ENCODE measurements at places on chromosomes 3 and 15.
A peak's percentile ranks its signal among the peaks of the same experiment; 100 is the strongest.

- DNase-seq: no peak
These were observed 42.7 kb upstream of the PPP2R3A start for GRCh38 chr3:135922903-135923250.

- DNase-seq: no peak
These were observed 18.7 kb downstream of the LYSMD2 start for GRCh38 chr15:51718746-51719145.

- DNase-seq: no peak
These were observed 28.9 kb downstream of the POLR2M start for GRCh38 chr15:57735431-57735830.

GRCh38 chr3:100427699-100428098, 26.4 kb downstream of the LNP1 start:
- no peak for DNase-seq

- DNase-seq: no peak
These were observed 46.0 kb downstream of the SLC7A14 start for GRCh38 chr3:170539897-170540296.

GRCh38 chr15:98744506-98744905, 96.2 kb downstream of the IGF1R start:
- no peak for DNase-seq

GRCh38 chr3:195714380-195715011, 6.3 kb upstream of the MUC20 start:
- peak; percentile 38 for DNase-seq

DNA sequence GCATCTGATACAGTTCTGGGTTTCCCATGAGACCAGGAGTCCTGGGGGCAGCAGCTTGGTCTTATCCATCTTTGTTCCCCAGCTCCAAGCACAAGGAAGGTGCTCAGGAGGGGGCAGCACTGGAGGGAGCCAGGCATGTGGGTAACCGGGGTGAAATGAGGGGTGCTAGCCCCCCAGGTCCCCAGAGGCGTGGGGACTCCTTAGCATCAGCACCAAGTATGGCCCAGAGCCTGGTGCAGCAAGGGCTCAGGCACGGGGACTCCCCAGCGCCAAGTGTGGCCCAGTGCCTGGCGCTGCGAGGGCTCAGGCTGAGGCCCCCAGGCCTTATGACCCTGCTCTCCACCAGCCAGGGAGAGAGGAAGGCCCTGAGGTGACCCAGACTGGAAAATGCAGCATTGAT, 94.1 kb downstream of the CHSY1 start:
- DNase-seq: peak; percentile 16

- DNase-seq: peak; percentile 80
These were observed 15.9 kb downstream of the RPLP1 start for GRCh38 chr15:69468241-69469121.

- DNase-seq: no peak
These were observed 2.3 kb downstream of the FLNB start for GRCh38 chr3:58010562-58010961.

GRCh38 chr3:117238806-117239205, 529.2 kb downstream of the TUSC7 start:
- DNase-seq: no peak

GRCh38 chr3:111968319-111969054, 10.3 kb upstream of the ABHD10 start:
- no peak for DNase-seq

DNA sequence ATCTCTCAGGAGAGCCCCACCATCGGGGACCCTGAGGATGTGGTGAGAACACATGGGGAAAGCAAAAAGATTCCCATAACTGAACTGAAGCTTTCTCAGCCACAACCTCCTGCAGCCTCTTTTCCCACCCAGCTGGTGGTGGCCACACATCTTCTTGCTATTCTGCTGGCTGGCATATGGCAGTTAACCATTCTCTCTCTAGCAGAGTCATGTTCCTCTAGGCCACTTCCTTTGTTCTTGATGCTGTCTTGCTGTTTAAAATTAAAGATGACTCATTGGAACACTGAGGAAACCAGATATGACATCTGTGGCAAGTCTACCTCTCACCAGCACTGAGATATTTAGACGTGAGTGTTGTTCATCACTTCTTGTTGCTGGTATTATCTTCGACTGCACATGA, 180.3 kb upstream of the ROBO2 start:
- no peak for DNase-seq

DNA sequence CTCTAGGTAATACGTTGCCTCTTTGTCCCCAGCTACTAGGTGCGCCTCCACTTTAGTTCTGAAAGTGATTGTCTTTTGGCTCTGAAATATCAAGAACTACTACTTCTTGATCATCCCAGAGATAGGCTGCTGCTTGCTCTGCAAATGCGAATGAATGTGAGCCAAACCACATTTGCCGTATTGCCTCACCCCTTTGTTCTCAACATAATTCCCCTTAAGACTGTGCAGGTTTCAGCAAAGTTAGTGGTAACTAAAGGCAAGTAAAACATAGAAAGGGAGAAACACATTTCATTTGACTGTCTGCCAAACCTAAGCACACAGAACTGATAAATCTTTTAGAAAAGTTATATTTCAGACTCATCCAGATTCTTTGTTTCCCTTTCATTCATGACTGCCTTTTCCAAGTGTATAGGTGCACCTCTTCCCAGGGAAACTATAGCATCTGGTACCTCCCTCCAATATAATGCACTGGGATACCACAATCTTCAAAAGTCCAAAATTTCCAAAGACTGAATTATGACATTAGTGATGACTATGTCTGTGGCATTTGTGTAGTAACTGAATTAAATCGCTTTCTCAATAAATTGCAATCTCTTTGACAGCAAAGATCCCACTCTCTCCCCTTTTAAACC, 720.6 kb upstream of the CBLB start:
- no peak for DNase-seq

DNA sequence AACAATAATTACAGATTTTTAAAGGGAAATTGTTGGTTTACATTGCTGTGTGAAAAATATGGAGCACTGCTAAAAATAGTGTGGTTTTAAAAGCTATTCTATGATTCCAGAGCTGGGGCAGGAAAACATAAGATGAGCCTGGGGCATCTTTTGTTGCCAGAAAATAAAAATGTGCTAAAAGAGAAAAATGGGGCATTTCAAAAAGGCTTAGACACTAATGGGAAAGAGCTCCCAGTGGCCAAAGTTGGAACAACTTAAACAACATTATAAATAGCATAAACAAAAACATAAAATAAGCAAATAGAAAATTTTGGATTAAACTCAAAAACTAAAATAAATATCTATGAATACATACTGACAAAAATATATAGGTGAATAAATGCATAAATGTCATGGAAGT, 478.9 kb downstream of the NLGN1 start:
- DNase-seq: no peak

DNA sequence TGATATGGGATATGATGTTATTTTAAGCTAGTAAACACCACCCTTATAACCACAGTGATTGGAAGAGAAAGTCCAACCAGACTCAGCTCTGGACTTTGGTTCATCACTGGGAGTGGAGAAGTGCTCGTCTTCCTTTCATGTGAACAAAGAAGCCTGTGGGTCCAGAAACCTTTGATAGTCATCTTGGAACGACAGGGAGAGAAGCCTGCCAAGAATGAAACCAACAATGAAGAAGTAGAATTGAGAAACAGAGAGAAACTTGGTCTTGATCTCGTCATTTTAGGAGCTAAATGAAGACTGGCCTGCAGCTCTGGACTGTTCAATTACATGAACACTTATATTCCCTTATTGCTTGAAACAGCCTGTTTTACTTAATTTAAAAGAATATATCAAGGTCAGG, 13.1 kb upstream of the SLC35G2 start:
- no peak for DNase-seq

GRCh38 chr3:113405180-113405579, 36.1 kb downstream of the CFAP44 start:
- DNase-seq: no peak

DNA sequence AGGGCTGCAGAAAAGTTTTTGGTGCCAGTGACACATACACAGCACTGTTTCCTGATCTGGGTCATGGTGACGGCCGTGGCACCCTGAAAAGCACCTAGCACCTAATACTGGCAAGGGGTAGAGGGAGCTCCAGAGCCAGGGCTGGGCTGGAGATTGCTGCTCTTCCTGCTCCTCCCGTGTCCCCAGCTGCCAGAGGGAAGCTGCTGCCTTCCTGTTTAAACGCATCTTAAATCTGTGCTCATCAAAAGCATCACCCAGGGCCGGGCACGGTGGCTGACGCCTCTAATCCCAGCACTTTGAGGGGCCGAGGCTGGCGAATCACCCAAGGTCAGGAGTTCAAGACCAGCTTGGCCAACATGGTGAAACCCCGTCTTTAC, 156.7 kb upstream of the MEF2A start:
- peak; percentile 78 for DNase-seq

- no peak for DNase-seq
These were observed 20.6 kb downstream of the SAMD7 start for GRCh38 chr3:169931747-169932520.

DNA sequence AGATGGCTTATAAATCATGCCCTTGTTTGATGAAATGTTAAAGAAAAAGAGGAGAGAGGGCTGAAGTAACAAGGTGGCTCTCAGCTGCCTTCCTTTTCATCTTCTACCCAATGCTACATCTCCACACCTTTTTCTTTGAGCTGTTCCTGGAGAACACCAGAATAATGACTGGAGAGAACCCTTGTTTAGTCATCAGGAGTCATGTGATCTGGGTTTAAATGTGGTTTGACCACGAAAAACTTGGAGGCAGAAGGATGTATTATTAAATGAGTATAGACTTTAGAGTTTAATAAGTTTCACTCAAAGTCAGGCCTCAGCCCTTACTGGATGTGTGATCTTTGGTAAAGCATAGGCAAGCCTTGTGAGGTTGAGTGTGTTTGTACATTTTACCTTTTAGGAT, 230.3 kb upstream of the TBL1XR1 start:
- no peak for DNase-seq

DNA sequence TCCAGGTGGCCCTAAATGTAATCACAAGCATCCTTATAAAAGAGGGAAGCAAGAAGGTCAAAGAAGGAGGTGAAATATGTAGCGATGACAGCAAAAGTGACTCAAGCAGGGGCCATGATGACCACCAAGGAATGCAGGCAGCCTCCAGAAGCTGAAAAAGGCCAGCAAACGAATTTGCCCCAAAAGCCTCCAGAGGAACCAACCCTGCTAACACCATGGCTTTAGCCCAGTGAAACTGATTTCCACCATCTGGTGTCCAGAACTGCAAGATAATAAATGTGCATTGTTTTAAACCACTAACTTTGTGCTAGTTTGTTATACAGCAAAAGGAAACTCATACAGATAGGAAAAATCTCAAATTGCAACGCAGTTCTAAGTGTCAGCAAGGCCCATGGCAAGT, 23.0 kb upstream of the RBSN start:
- no peak for DNase-seq

GRCh38 chr3:125185805-125186204, 26.7 kb downstream of the SLC12A8 start:
- no peak for DNase-seq

DNA sequence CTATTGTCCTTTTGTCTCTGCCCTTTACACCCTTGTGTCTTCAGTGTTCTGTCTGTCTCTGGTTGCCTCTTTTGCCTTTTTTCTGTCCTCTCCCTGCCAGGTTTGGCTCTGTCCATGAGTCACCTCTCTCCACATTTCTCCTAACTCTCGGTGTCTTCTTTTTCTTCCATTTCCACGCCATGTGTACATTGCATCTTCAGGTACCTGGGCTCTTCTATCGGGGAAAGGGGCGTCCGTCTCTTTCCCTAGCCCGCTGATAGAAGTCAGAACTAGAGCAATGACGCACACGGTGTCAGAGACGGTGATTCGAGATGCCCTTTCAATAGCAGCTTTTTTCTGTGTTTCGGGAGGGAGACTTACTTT, 641 bp downstream of the OPA1 start:
- DNase-seq: no peak

- no peak for DNase-seq
These were observed 93.7 kb downstream of the FBLN2 start for GRCh38 chr3:13642597-13642996.

- no peak for DNase-seq
These were observed 4.5 kb downstream of the MELTF start for GRCh38 chr3:197024881-197025735.

- no peak for DNase-seq
These were observed 112.6 kb downstream of the ERC2 start for GRCh38 chr3:56355570-56356185.

GRCh38 chr3:69998759-69999139, 784 bp upstream of the SAMMSON start:
- DNase-seq: no peak

DNA sequence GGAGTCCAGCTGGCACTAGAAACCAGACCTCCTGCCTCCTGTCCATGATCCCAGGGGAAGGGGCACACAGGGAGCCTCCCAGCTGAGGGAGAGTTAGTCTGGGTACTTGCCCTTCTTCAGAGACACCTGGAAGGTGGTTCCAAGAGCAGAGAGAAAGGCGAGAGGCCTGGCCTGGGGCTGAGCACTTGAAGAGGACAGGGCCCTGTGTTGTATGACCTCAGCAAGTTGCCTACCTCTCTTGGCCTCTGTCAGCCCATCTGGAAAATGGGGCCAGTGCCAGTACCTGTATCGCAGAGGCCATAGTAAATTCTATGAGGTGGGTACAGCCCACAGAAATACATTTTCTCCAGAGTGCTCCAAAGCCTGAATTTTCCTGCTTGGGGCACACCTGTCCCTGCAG, 19.5 kb downstream of the PTH1R start:
- DNase-seq: peak; percentile 24

- DNase-seq: no peak
These were observed 525.2 kb downstream of the CADM2 start for GRCh38 chr3:85483986-85484385.

DNA sequence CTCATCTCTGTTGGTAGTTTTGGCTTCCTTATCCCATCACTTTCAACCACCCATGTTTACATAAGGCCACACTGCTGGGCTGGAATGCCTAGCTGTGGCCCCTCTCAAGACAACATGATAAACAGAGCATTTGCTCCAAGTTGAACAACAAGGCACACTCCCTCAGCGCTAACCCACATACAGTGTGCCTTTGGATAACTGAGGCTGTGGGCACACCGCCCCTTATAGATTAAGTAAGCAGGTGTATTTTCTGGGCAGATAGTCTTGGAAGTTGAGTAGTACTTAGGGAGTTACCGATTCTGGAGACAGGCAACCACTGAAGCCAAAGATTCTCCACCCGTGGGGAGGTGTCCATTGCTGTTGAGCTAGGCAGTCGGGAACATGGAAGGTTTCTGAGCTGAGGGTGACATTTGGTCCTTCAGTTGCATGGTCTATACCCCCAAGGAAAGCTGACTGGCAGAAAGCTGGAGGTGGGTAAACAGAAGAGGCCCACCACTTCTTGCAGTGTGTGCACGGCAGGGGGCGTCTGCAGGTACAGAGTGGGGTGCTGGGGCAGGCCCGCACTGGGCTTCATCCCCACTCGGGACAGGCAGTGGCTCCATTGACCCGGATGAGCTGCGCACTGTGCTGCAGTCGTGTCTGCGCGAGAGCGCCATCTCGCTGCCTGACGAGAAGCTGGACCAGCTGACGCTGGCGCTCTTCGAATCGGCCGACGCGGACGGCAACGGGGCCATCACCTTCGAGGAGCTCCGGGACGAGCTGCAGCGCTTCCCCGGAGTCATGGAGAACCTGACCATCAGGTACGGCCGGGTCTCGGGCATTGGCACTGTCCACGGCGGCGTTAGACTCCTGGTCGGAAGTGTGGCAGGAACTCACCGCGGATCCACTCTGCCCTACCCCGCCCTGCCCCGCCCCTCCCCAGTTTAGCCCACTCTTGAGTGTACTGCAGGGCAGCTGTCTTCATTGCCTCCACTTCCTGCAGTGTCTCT, 16.8 kb downstream of the NOX5 start:
- peak; percentile 78 for DNase-seq

Measured in lower lobe of right lung (tissue), 2 donors.